ENCODE measurements at places on chromosomes 2 and 18.
A peak's percentile ranks its signal among the peaks of the same experiment; 100 is the strongest.

GRCh38 chr2:110853516-110853915, 121.1 kb downstream of the ACOXL start:
- peak; percentile 40 for DNase-seq

DNA sequence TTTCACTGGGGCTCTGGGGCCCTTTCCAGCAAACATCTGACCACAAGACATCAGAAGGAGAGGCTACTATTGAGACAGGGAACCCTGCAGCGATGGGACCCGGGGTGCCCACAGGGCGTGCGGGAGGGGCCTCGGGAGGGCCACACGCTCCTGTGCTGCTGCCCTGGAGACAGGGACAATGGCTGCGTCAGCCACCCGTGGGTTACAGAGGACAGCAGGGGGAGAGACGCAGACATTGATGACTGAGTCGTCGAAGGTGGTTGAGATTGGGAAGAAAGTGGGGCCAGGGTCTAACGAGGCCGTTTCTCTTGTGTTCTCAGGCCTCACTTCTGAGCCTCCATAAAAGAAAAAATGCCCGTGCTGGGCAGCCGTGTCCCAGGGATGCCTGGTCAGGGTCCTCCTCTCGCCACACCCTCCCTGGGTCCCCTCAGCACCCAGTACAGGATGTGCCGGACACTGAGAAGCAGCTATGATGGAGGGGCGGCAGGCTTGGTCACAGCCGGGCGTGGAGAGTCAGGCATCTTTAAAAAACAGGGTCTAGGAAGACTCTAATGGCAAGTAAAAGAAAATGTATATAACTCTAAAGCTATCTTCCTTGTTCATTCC, 73.9 kb downstream of the NDUFA10 start:
- no peak for DNase-seq

DNA sequence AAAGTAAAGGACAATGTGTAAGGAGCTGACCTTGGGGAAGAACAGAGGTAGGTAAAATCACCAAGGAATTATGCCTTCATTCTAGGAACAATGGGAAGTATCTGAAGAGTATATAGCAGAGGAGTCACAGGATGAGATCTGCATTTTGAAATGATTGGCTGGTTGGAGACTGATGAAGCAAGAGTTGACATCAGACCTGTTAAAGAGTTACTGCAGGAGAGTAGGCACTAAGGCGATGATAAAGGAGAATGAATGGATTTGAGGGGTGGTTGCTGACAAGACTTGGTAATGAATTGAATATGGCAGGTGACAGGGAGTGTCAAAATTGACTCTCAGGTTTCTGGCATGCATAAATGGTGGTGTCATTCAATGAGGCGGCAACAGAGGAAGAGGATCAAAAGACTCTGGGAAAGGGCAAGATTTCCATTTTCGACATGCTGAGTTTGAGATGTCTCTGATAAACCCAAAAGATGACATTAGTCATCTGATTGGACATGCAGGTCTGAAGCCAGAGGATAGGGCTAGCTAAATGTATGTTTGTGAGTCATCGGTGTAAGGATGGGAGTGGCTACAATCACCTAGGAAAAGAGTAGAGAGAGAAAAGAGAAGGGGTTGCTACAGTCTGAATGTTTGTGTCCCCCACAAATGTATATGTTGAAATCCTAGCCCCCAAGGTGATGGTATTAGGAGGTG, 236.5 kb downstream of the DYM start:
- no peak for DNase-seq

GRCh38 chr18:43277164-43277600, at the start of gene SYT4:
Gene SYT4, minus strand, starts transcription at chr18:43277490. Its CDS starts 209 bp downstream, at chr18:43277281.
- DNase-seq, result no peak

DNA sequence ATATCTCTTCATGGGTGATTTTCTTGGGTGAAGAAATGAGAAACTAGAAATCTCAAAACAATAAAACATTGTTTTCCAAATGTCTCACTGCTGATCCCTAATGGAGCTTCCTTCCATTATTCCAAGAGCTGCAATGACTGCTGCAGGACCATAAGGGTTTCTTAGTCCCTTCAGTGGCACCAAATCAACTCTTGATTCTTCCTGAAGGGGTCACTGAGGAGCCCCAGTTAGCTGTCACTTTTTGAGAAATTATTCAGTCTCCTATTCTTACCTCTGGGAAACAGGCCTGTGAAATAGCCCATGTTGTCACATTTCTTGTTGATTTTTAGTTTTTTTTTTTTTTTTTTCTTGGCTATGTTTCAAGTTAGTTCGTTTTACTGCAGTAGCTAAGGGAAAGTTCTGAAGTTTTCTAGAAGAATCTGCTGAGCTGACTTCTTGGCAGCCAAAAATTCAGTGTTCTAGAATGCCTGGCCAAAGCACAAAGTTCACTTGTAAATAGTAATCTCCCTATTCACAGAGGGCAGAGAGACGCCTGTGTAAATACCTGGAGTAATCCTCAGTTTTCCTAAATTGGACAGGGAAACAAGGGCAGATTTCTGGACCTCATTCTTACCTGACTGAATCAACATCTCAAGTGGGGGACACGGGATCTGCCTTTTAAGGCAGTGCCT, 480.0 kb downstream of the RIT2 start:
- no peak for DNase-seq

Measured in stimulated activated CD4-positive, alpha-beta T cell treated with anti-CD3 and anti-CD28 coated beads, Interleukin-2, amount 100 ng/mL, for 4 hours (primary cell).